Activated CD4-positive, alpha-beta T cell treated with anti-CD3 and anti-CD28 coated beads, Interleukin-2, amount 10 ng/mL, durations not matched to agents 24 days and 14 days (primary cell): ENCODE measurements at places on chromosomes 7 and 10. TPM values are rescaled to one million over a fixed set of nuclear protein-coding genes. Genes with fewer than 3 reads are reported as not detected.

The KDM7A gene
- total RNA-seq = 21.8 and 25.9 TPM in 2 replicates

The HMX3 gene
- not detected in 2 replicates for total RNA-seq

The SLC26A3 gene
- not detected in 2 replicates for total RNA-seq

The AZGP1 gene
- total RNA-seq = not detected in 2 replicates

The HOXA5 gene
- total RNA-seq = not detected in 2 replicates

- no peak for DNase-seq
These were observed 188.7 kb downstream of the FGFR2 start for GRCh38 chr10:121409466-121410104.

- no peak for DNase-seq
These were observed 95.1 kb downstream of the MACC1 start for GRCh38 chr7:20122073-20122472.

DNA sequence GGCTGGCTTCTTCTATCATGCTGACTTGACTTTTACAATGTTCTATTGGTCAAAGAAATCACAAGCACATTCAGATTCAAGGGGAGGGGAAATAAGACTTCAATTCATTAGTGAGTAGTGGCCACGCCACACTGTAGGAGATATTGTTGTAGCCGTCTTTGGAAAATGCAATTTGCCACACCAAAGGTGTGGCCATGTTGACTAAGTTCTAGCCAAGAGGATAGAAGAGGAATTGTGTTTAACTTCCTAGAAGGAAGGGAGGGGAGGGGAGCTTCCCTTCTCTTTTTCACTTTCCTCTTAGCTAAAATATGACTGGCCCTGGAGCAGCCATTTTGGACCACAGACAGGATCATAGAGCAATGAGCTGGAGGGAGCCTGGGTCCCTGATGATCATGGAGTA is 3.4 kb upstream of the PRKAR2B start:
- DNase-seq = no peak

DNA sequence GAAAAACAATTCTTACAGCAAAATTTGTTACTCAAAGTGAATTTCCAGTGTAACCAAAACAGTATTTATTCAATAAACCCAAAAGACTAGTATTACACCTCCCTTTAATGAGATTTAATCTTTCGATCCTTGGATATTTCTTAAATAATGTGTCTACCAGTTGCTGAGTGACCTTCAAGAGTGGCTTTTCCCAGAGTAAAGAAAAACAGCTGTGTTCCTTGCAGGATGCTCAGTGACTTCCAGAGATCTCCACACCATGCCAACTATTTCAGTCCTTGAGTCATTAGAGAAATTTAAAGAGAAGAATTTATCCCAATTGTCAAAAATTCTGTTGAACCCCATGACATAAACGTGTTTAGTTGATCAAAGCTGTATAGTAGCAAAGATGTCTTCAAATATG is 44.0 kb downstream of the IMMP2L start:
- DNase-seq = no peak

- no peak for DNase-seq
These were observed 98.8 kb downstream of the ZMIZ1 start for GRCh38 chr10:79167537-79167936.

DNA sequence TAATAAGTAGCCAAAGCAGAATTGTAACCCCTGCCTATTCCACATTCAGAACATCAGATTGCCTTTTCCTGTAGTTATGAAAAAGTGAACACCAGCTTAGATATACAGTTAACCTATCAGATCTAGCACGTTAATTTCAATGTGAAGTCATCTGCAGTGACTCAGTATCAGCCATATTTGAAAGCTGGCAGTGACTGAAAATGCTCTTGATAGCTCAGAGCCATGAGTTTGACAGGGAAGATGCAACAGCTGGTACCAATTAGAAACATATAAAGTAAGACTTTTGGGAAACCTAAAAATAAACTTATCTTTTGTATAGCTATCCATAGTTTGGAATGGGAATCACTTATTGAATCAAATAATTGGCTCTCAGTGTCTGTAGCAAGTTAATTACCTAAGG is 284.1 kb upstream of the NPSR1 start:
- DNase-seq = no peak

DNA sequence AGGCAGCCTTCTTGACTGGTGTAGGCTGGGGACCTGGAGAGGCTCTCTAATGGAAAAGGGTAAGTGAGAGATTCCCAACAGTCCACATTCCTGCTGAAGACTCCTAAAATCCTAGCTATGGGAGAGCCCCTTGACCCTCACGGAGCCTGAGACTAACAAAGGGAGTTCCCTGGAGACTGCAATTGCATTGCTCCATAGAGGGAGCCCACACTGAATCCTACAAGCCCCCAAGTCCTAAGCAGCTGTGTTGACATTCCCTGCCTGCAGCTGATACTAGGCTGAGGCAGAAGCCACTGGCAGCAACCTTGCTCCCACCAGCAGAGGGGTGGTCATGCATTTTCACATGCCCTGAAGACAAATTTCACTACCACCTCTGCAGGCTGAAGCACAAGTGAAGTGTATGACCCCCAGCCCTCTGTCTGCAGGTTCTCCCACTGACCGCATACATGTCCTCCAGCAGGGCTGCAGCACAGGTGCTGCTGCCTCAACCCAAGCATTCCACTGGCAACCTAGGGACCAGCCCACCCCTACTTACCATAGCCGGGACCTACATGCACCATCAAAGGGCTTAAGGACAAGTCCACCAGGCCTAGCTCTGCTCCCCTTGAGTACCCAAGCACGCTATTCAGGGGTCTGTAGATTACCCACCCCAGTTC is 130.3 kb upstream of the SLC13A1 start:
- DNase-seq = no peak

GRCh38 chr7:123367484-123368122 is 166.8 kb downstream of the IQUB start:
- no peak for DNase-seq

GRCh38 chr7:117319181-117319580 is 3.7 kb downstream of the WNT2 start:
- no peak for DNase-seq

DNA sequence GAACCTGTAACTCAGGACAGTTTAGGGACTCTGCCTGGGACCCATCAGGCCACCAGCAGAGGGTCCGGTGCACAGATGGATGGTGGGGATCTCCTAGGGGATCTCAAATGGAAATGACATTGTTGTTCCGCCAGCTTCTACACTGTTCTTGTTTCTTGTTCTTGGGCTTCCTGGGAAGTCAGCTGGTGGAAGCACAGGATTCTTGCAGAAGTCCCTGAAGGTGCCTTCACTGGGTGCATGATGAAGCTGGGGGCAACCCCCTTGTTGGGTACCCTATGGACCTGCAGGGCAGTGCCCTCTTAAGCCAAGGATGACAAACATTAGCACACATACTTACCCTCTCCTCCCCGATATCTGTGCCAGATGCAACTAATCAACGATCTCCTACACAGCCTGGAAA is 18.6 kb downstream of the SFTPD start:
- peak; percentile 49 for DNase-seq
